ENCODE measurements at places on chromosomes 6 and 20.

DNA sequence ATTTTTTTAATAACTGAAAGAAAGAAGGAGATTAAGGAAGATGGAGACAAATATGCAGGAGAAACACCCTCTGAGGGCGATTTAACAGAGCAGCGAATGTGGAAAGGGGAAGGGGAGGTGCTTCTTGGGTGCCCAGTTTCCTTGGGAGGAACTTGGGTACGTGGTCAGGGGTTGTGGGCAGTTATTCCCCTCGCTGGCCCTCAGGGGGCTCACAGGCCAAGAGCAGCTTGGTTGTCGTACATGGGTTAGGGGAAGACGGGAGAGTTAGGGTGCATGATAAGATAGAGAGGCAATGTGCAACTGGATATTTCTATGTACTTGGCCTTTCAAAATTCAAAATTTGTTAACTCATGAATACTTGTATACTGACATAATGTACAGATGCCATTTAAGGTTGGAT is 7.0 kb upstream of the TUBB2A start:
- DNase-seq, result peak; percentile 72

- no peak for DNase-seq
Observed at GRCh38 chr20:51379601-51380341, 162.7 kb downstream of the NFATC2 start.

DNA sequence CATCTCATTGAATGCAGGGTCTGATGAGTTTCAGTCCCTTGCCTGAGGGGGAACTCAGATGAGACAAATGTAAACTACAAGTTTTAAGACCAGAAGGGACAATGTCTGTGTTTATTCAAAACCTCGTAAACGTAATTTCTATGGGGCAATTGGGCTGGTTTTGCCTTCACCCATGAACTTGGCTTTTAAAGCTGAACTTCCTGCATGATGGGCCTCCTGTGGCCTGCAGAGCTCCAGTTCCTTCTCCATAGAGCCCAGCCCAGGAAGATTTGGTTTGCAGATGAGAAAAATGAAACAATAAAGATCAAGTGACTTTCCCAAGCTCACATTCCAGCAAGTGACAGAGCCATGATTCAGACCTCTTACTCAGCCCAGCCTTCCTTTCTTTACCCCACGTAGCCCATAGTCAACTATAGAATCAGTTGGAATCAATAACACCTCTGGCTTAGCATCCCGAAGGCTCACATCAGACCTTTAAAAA is 612.3 kb downstream of the UTRN start:
- DNase-seq, result no peak

- no peak for DNase-seq
Observed at GRCh38 chr6:7467007-7467897, 74.2 kb upstream of the DSP start.

- no peak for DNase-seq
Observed at GRCh38 chr6:26089272-26089671, 2.0 kb downstream of the HFE start.

DNA sequence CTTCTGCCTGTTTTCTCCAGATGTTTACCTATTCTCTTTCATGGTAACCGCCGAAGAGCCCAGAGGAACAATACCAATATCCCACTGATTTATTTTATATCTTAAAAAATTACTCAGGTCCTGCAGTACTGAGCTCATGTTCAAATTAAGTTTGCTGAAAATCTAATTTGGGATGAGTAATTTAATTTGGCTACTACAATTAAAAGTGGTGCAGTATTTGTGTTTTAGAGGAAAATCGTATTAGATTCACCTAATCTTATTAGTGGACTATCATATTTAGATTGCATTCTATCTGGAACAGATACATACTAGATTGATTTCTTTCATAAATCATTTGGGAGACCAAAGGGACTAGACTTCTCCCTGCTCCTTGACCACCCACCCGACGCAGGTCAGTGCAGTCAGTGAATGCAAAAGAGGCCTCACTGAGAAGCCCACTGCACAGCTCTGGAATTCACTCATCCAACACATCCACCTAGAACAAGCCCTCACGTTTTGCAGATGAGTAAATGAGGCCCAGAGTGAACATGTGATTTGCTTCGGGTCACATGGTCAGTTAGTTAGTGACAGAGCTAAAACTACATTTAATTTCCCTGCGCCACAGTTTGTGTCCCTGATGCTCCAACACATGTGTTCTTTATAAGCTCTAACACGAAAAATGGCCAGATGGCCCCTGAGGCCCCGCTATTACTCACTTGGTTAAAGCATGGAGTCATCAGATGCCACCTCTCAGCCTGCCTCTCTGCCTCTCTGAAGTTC is 101.8 kb downstream of the TRERF1 start:
- DNase-seq, result no peak

- DNase-seq, result peak; percentile 89
Observed at GRCh38 chr6:99349171-99350141, at the start of gene FAXC. Gene FAXC, minus strand, starts transcription at chr6:99349674. Its CDS starts 302 bp downstream, at chr6:99349372.

- DNase-seq, result no peak
Observed at GRCh38 chr6:166201878-166202277, 34.2 kb upstream of the TBXT start.

DNA sequence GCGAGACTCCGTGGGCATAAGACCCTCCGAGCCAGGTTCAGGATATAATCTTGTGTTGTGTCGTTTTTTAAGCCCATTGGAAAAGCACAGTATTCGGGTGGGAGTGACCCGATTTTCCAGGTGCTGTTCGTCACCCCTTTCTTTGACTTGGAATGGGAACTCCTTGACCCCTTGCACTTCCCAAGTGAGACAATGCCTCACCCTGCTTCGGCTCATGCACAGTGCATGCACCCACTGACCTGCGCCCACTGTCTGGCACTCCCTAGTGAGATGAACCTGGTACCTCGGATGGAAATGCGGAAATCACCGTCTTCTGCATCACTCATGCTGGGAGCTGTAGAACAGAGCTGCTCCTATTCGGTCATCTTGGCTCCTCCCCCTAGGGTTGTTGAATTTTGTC is 307.7 kb upstream of the DEFB115 start:
- DNase-seq, result peak; percentile 19

GRCh38 chr6:795046-795685 is 102.2 kb upstream of the EXOC2 start:
- DNase-seq, result no peak

- peak; percentile 46 for DNase-seq
Observed at GRCh38 chr20:25476106-25477013, 68.9 kb downstream of the GINS1 start.

DNA sequence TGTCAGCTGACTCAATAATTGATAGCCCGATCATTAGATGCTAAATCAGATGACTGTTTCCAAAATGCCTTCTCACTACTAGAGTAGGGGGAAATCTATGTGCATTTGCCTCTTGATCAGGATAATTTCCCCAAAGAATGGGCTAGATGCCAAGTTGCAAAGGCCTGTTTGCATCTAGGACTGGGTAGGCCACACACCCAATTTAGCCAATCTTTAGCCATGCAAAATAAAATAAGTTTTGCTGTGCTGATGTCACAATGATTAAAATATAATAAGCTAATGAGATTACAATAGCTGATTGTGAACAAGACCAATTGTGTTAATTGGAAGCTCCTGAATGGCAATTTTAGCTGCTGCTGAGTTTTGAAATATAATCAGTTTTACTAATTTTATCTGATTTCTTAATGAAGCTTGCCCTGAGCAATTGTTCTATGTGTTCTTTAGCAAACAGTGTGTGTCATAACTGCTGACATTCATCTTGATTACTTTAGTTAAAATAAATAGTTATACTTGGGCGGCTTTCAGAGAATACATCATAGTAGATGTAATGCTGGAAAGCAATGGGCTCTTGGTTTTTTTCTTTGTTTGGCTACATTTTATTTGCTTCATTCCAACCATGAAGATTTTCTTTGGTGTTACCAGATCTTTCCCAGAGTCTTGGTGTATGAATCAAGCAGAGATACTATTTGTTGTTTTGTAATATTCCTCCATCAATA is 973.2 kb upstream of the SLC35B3 start:
- no peak for DNase-seq

DNA sequence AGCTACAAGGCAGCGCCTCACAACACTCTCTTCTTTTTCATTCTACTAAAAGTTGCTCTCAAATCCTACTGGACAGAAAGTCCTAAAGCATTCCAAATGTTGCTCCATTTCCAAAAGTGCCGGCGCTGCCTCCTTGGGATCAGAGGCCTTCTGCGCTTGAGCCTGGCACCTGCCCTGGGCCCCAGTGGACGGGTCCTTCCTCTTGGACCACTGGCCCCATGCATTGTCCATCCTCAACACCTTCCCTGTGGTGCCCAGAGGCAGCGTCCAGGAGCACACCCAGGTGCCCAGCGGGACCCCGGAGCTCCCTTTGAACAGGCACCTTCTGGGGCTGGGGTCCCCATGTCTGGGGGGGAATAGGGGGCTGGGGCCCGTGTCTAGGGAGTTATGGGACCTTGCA is 205.2 kb downstream of the ERMARD start:
- no peak for DNase-seq

DNA sequence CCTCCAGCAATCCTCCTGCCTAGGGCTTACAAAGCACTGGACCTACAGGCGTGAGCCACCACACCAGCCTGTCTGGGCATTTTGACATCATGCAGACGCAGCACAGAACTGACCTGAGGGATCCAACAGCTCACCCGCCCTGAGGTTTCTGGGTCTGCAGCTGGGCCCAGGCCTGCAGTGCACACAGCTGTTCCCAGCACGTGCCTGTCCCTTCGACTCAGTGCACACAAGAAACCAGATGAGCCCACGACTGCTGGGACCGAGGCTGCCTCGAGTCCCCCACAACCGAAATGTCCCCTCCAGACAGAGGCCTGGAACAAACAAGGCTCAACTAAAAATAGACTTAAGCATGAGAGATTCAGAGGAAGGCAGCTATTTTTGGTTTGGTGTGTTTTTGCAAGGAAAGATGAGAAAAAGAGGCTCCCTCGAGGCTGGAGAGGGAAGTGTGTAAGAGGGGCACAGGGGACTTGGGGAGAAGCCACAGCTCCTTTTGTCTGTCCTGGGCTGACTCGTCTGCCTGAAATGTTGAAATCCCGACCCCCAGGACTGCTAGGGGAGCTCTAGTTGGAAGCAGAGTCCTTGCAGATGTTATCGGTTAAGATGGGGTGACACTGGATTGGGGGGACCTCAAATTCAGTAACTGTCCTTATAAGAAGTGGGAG is 66.3 kb downstream of the YTHDF1 start:
- DNase-seq, result no peak

DNA sequence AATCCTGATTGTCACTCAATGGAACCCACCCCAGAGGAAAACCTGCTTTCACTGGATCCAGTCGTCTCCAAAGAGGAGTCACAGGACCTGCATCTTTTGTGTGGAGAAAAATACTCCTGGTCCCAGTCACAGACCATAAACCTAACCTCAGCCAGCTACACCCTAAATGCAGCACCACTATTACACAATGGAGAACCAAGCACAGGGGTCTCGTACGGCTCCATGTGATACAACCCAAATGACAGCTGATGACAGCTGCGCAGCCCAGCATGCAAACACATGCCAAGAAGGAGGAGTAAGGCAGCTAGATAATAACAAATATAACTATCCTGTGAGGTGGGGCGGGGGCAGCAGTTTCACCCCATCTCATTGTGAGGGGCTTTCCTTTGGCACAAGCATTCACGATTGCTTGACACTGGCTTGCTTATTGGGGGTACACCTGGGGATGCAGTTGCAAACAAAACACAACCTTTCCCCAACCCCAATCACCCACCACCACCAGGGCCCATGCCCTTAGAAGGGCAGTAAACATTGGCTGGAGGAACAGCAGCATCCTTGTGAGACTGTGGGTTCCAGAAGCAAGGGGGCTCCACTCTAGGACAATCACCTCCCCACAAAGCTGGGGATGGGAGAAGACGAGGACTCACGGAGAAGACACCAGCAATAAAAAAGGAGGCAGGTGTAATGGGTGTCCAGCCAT is 51.5 kb downstream of the TRERF1 start:
- no peak for DNase-seq

DNA sequence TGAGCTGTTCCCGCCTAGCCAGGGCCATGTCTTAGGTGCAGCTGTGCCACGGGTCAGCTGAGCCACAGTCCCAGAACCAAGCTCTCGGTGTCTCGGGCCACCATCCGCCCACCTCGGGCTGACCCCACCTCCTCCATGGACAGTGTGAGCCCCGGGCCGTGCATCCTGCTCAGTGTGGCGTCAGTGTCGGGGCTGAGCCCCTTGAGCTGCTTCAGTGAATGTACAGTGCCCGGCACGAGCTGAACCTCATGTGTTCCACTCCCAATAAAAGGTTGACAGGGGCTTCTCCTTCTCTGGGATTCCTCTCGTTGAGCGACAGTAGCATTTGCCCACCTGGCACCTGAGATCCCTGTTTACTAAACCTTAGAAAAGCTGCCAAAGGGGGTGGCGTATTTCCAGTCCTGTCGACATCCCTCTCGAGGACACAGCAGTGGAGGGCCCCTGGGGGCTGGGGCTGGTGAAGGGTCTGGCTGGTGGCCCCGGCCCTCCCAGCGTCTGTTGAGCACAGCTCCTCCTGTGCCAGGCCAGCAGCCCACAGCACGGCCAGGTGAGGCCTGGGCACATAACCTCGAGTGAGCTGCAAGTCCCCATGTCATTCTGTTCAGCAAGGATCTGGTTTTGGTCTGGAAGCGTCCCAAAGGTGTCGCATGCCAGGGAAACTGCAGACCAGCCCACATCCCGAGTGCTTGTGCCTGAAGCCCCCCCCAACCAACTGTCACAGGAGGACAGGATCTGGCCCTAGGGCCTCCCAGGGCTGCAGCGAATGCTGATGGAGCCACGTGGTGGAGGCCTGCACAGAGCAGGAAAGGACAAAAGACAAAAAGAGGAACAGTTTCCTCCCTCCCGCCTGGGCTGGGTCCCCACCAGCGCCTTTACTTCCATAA is 21.2 kb upstream of the PYGB start:
- DNase-seq, result no peak

- no peak for DNase-seq
Observed at GRCh38 chr20:44629542-44629941, 22.0 kb downstream of the ADA start.

DNA sequence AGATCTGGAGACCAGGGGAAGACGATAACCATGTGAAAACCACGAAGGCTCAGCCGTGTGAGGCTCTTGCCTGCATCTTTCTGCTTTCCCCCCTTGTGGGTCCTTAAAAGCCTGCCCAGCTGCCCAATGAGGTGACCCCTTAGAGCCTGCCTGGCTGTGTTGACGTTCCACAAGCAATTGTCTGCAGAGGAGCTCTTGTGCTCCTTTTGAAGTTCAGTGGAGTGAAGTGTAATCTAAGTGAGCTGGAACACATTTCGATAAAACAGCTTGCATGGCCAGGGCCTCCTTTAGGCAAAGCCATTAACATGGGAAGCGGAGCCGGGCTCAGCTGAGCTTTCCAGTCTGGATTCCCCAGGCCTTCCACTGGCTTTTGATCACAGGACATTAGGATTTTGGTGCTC is 27.3 kb upstream of the TCP11 start:
- peak; percentile 23 for DNase-seq

GRCh38 chr6:38151580-38152500 is 332.3 kb downstream of the ZFAND3 start:
- DNase-seq, result peak; percentile 17

GRCh38 chr20:38447931-38448675 is 13.0 kb upstream of the SNHG17 start:
- DNase-seq, result peak; percentile 69

- DNase-seq, result no peak
Observed at GRCh38 chr6:123118811-123119210, 122.8 kb downstream of the CLVS2 start.

GRCh38 chr6:16274885-16275589 is 36.6 kb downstream of the GMPR start:
- DNase-seq, result no peak

- DNase-seq, result no peak
Observed at GRCh38 chr6:150590446-150590845, 9.2 kb upstream of the PLEKHG1 start.

GRCh38 chr20:14498772-14499171 is 161.4 kb upstream of the FLRT3 start:
- peak; percentile 52 for DNase-seq
